ENCODE measurements at places on chromosomes 6 and 20.

DNA sequence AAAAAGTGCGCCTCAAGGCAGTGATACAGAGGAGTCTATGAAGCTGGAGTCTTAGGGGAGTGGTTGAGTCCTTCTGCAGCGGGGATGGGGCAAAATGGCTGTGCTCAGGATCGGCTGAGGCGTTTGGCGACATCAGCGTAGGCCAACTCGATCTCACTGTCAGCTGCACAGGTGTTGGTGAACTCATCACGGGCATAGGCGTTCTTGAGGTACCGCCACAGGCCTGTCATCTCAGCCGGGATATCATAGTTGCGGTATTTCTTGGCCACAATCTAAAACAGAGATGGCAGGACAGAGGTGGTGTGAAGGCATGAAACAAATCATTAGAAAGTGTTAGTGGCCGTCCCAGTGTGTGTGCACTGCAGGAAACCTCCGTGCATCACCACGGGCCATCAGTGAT is 112.7 kb downstream of the CLIC5 start:
- no peak for DNase-seq

GRCh38 chr20:6232436-6232835 is 109.6 kb upstream of the FERMT1 start:
- no peak for DNase-seq

- DNase-seq, result no peak
Observed at GRCh38 chr6:139640921-139641320, 266.5 kb upstream of the CITED2 start.

DNA sequence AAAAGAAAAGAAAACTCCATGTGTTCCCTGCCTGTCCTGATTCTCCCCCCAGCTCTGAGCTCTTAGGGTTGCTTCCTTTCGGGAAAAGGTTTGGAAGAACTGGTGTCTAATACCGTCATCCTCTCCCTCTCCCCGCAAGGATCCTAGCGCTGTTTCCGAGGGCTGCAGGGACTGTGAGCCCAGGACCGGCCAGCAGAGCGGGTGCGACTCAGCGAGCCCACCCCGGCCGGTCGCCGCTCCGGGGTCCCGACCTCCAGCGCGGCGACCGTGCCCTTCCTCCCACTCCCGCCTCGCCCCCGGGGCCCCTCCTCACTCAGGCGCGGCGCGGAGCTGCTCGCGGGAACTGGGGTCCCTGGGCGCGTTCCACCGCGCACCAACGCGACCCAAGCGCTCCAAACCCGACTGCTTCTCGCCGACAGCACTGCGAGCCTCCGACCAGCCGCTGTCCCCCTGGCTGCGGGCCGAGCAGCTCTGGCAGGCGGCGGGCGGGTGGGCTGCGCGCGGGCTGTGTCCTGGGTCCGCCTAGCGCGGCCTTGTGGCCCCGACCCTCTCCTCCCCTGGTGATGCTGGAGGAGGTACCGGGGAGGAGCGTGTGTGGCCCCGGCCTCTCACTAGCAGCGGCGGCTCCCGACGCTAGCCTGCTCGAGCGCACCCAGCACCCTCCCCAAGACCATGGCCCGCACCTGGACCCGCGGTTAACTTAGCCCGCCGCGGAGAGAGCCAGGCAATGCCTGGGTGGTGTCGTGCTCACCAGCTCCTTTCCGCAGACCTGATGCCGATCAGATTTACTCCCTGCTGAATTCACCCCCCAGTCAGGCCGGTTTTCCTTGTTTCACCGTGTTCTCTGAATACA is at the start of gene PLA2G7:
Gene PLA2G7 (minus strand): TSS at position 509 of the 853 bp plus-strand sequence. CDS start 12,484 bp downstream, outside the sequence.
- DNase-seq, result no peak

DNA sequence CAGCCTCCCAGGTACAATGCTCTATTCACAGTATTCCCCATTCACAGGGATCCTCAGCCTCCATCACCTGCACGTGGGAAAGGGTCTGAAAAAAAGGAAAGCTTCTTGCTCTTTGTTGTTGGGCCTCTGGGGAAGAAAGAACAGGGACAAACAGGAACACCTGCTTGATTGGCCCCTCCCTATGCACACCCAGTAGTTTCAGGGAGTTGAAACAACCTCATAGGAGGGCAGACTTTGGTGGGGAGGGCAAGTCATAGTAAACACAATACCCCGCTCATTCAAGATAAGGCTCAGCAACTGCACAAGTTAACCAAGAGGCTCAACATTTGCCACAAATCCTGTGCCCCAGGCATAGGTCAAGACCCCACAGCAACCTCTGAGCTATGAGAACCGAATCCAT is 1.7 kb downstream of the GHRH start:
- DNase-seq, result no peak

- no peak for DNase-seq
Observed at GRCh38 chr6:91094341-91094740, 507.5 kb upstream of the MAP3K7 start.

DNA sequence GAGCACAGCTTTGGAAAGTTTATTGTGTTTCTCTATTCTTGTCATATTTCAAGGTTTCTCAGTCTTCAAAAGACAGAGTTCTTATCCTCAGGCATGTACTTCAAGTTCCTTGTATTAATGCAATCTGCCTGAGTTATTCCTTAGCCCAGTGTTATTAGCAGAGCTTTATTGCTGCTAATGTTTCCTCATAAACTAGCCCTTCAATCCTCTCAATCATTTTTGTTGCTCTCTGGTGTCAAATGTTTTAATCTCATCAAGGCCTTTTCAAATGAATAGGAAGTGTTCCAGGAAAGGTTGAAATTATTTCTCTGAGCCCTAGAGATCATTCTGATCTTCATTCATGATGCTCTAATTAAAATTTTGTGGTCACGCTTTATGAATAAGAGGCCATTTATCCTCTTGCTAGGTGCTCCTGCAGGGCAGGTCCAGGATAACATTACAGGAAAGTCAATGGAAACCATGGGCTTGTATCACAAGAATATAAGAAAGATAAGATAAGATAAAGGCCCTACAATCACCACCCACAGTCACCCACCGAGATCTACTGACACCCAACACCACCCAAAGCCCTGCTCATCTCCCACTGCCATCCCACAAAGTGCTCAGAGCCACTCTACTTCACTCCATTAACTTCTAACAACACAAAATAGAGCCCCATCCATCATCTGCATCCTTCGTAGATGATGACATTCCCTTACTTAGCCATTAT is 125.9 kb downstream of the COL9A1 start:
- no peak for DNase-seq

DNA sequence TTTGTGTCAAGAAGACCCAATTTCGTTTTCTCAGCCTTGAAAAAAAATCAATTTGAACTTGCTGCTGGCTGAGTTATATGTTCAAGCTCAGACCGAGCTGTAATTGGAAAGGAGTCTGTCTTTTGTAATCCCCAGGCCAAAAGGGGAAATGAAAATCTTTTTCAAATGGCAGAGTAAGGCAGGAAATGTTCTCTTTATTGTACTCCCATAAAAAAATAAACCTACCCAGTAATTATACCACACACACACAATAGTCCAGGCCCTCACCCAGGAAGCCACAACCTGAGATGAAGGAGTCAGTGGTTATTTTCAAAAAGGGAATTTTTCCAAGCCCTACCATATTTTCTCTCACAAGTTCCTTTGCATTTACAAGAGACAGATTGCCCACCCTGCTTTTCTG is 45.3 kb downstream of the CLIC5 start:
- DNase-seq, result no peak

DNA sequence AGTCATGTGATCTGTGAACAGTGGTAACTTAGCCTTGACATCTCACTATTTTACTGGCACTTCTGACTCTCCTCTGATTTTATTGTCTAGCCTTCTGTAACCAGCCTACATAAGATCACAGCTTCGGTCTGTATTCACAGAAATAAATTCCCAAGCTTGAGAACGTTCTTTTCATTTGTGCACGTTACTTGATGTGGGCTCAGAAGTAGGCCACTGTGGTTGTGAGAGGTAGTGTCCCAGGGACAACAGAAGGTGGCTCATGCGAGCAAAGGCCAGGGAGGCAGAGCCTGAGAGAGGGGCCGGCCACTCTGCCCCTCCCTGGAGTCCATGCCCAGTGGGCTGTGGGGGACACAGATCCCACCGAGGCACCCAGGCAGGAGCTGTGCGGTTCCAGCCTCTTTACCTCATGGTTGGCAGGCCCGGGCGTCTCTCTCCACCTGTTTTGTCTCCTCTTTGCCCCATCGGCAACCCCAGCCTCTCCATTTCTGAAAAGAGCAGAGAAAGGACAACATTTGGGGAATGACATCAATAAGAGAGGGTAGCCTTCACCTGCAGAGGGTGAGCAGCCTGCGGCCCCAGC is 207.5 kb upstream of the CST7 start:
- no peak for DNase-seq

GRCh38 chr20:47499053-47499452 is 2.6 kb upstream of the NCOA3 start:
- no peak for DNase-seq

DNA sequence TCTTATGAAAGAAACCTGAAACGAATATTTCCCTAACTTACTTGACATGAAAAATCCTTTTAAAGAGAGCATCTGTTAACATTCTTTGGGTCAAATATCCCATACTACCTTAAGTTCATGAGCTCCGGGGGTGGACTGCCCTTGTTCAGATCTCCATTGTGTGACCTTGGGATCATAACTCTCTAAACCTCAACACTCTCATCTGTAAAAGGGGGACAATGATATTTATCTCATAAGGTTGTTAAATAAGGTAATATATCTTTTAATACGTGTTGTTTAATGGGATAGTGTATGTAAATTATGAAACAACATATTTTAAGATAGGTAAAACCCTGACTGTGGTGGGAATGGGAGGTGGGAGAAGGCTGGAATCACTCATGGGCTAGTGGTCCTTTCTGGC is 326.3 kb downstream of the FARS2 start:
- DNase-seq, result no peak

- DNase-seq, result no peak
Observed at GRCh38 chr6:1624058-1624850, 14.5 kb downstream of the FOXC1 start.

- DNase-seq, result no peak
Observed at GRCh38 chr6:137977814-137978213, 110.8 kb downstream of the TNFAIP3 start.

DNA sequence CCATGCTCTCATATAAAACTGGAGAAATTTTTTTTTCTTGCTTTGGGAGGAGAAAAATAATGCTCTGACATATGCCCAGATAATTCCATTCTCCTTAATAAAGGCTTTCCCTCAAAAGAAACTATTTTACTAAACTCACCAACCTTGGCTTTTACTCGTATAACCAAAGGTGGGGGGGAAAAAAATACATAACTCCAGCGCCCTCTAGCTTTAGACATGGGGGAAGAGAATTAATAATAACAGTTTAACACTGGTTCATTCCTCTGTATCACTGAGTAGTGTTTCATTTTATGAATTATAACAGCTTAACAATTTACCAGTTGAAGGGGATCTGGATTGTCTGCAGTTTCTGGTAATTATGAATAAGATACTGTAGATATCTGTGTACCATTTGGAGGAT is 1226.1 kb downstream of the GRIK2 start:
- DNase-seq, result no peak

DNA sequence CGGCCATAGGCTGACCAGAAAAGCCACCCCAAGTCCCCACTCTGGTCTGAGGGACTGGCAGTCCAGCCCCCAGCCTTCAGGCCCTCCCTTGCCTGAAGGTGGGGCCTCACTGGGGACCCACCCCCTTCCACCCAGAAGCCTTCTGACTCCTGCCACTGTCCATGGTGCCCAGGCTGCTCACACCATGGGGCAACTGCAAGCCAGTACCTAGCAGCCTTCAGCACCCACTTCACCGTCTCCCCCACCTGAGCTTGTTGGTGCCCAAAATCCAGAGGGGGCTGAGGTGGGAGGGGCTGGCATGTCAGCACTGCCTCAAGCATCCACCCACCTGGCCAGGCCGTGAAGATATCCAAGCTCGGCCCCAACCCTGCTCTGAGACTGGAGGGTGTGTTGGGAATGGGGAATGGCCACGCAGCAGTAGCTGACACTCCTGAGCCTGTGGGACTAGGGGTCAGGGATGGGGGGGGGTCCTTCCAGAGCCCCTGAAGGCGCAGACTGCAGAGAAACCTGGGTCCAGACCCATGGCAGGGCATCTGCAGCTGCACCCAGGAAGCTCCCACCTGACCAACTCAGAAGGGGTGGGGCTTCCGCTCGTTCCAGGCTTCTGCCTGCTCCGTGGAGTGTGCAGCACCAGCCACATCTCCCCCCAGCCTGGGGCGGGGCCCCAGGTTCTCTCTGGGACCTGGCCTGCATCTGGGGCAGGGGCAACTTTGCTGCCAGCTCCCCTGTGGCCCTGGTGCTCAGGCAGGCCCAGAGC is 942.1 kb upstream of the EPHA7 start:
- no peak for DNase-seq

- DNase-seq, result no peak
Observed at GRCh38 chr20:50243610-50244351, 53.2 kb downstream of the CEBPB start.

DNA sequence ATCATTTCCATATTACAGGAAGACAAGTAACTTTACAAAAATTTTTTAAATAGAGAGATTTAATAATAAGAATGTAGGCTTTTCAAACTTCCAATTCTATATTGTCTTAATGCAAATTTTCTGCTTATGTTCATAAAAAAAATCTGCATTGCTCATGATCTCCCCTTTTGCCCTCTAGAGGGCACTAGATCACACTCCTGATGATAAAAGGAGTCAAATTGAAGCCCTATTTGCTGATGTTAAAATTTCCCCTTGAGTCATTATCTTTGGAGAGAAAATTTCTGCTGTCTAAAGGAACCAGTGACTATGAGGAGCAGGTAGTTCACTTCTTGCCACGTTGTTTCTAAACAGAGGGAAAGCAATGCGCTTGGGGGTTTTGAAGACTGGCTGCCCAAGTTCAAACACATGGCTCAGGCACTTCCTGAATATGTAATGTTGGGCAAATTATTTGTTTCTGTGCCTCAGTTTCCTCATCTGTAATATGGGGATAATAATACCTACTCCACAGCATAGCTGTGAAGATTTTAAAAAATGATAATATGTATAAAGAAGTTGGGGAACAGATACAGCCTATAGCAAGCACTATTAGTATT is 874.2 kb downstream of the TFAP2A start:
- DNase-seq, result no peak

GRCh38 chr6:39007575-39007974 is 41.0 kb upstream of the GLP1R start:
- DNase-seq, result no peak

DNA sequence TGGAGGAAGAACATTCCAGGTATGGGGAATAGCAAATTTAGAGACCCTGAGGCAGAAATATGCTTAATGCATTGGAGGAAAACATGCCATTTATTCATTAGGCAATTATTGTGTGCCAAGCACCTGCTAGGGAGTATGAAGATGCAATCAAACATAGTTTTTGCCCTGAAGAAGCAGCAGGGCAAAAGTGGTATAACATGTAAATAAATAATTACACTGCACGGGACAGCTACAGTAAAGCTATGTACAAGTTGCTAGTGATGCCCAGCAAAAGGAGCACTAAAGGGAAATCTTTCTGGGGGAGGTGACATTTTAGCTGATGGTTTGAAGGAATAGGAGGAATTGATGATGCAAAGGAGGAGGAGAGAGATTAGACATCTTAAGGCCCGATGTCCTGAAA is 624 bp upstream of the TJAP1 start:
- no peak for DNase-seq

- no peak for DNase-seq
Observed at GRCh38 chr6:96521306-96521643, 331 bp upstream of the UFL1 start.

- DNase-seq, result no peak
Observed at GRCh38 chr6:107767637-107768036, 56.5 kb downstream of the SCML4 start.

All from SHP77 treated with DMSO at 0.1 percent for 48 hours (cell line).